Activated T-cell treated with anti-CD3 and anti-CD28 coated beads for 48 hours (primary cell): ENCODE measurements at places on chromosomes 3 and 15.

DNA sequence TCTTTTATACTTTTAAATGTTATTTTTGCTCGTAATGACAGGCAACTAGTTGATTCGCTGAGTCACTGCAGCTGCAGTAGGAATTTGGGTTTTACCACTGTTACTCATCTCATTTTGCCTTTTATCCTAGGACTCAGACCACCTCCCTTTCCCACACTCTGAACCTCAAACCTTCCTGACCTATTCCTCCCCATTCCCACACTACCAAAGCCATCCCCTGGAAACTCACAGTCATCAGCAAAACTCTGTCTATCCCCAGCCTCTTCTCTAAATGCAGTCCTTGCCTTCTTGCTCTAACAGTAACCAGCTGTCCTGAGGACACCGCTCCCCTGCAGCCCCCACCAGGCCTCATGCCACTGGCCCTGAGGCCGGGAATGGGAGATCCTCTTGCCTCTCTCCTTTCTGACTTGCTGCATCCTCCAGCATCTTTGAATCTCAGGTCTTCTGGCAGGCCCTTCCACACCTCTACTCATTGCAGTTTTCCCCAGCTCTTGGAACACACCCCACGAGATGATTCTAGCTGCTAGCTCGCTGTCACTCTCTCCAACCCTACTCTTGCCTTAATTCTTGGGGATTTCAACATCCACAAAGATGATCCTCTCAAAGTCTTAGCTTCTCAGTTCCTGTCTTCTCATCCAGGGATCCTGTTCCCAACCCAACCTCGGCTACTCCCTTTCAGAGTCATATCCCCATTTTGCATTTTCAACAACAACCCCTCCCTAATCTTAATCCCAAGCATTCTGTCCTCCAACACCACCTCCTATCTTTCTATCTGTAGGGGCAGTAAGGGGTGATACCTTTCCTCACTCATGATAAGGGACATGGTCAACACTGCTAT is 55.9 kb upstream of the C3orf80 start:
- no peak for DNase-seq

DNA sequence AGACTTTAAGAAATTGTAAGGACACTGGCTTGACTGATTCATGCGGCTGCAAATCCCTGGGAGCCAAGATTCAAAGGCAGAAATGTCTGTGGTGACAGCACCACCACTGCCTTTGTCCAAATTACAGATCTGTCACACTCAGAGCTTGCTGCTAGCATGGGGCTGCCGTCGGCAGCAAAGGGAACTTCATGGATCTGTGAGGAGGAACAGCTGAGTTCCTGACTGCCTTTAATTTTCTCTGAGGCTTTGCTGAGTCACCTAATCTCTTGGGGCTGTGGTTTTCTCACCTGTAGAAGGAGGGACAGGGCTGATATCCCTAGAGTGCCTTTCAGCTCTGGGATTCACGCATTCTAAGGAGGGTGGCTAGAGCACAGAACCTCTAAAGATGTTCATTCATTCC is 4.1 kb upstream of the PAK6 start:
- no peak for DNase-seq

DNA sequence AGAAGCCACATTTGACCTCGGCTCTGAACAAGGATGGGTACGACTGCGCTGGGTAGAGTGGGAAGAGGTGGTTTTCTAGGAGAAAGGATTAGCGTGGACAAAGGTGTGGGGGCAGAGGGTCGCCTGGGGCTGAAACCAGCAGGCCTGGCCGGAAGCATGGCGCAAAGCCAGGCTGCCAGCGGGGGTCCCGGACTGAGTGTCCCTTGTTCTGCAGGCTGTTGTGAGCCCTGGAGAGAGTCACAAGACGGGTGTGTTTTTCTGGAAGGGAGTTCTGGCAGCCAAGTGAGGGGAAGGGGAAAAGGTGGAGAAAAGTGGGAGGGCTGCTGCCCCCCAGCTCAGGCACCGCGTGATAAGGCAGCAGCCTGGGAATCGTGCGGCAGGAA is 98.5 kb upstream of the MEF2A start:
- no peak for DNase-seq

DNA sequence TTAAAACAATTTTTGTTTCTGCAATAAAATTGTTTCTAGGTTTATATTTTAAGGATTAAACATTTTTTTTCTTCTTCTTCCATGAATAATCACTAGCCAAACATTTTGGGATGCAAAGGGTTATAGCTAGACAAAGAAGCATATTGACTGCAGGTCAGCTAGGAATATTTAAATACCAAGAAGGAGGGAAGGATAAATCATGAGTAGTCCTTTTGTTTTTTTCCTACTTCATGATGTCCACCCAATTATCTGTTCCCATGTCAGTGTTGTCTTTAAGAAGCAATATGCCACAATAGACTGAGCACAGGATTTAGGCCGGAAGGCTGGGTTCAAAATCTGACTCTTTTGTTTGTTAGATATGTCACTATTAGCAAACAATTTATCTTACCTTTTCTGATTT is 82.1 kb downstream of the VPS8 start:
- DNase-seq: no peak
